ENCODE measurements at places on chromosomes 16 and 17.
A peak's percentile ranks its signal among the peaks of the same experiment; 100 is the strongest.

GRCh38 chr16:21986692-21987246, 14.1 kb downstream of the PDZD9 start:
- no peak for DNase-seq

GRCh38 chr17:8148560-8148959, 3.6 kb downstream of the PER1 start:
- no peak for DNase-seq

DNA sequence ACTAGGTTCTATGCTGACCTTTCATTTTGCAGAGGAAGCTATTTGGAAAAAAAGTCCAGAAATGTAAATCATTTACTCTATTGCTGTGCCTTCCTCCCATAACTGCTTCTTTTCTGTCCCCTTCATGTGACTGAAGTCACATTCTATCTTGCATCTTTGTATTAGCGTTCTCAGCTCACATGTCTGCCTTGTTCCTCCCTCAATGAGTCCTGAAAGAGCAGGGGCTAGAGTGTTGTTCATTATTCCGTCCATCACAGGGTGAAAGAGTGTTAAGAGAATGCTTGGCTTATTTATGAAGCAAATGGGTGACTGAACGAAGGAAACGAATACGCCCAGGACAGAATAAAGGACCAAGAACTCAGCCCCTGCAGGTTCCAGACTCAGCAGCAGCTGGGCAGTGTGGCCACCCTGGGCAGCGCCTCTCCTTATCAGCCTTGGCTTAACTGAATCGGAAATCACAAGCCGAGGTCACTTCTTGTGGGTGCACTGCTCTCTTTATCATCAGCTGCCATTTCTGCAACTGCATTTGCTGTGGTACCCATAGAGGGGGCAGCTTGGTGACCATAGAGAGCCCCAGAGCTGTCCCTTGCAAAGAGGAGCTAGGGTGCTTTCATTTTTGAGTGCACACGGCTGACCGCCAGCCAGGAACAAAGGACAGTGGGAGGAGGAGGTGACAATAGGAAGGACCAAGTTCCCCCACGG, 1.8 kb upstream of the PIK3R6 start:
- peak; percentile 44 for DNase-seq

- no peak for DNase-seq
Observed at GRCh38 chr16:23734176-23734893, 20.5 kb upstream of the CHP2 start.

GRCh38 chr17:37190493-37190892, 185.3 kb upstream of the C17orf78 start:
- DNase-seq = no peak

DNA sequence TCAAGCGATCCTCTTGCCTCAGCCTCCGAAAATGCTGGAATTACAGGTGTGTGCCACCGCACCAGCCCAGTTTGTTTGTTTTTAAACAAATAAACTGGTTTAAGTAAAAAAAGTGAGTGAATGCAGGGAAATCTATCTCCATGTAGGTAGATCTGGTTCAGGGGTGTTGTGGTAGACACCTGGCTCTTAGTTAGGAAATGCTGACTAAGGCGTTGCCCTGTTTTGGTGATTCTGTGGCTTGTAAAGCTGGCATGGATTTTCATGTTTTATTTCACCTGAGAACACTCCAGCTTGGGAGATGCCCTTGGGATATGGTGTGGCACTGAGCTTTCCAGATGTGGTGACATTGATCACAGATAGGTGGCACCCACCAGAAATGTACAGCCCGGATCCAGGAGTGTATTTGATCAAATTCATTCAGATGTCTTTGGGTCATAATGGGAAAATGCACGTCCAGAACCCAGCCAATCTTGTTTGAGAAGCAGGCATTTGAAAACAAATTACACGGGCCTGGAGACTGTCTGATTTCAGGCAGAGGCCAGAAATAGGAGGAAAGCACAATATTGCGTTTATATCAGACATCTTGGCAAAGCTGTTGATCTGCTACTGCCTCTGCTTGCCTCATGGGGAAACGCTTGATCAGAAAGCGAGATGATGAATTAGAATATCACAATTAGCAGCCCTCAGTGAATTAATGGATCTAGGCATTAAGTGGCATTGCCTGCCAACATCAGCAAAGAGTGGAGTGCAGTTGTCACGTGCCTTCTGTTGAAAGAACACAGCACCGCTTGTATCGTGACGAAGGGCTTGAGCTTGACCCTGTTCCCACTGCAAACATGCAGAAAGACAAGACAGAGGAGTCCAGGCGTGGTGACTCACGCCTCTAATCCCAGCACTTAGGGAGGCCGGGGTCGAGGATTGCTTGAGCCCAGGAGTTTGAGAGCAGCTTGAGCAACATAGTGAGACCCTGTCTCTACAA, 7.3 kb upstream of the IL34 start:
- DNase-seq = no peak

DNA sequence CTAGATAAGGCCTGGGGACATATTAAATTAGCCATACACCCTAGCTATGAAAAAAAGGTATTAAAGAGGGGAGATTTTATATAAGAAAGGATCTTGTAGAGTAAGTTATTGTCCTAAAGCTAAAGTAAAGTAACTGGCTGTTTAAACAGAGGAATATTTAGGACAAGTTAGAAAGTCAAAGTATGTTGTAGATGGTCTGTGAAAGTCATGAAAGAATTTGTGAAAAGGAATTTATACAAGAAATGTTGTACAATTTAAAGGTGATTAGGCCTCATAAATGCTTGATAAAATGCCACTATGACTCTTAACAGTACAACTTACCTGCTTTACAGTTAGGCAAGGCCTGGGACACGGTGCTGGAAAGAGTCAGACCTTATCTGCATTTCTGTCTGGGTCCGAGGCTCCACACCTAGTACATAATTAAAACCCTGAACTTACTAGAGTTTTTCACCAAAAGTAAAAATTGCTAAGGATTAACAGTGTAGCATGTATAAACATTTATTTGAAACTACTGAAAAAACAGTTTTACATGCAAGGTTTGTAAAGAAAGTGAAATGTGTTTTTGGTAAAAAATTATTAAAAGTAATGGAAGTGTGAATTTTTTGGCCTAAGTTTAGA, 445.3 kb upstream of the TOM1L1 start:
- no peak for DNase-seq

- DNase-seq = no peak
Observed at GRCh38 chr16:85455534-85455933, 157.6 kb upstream of the GSE1 start.

DNA sequence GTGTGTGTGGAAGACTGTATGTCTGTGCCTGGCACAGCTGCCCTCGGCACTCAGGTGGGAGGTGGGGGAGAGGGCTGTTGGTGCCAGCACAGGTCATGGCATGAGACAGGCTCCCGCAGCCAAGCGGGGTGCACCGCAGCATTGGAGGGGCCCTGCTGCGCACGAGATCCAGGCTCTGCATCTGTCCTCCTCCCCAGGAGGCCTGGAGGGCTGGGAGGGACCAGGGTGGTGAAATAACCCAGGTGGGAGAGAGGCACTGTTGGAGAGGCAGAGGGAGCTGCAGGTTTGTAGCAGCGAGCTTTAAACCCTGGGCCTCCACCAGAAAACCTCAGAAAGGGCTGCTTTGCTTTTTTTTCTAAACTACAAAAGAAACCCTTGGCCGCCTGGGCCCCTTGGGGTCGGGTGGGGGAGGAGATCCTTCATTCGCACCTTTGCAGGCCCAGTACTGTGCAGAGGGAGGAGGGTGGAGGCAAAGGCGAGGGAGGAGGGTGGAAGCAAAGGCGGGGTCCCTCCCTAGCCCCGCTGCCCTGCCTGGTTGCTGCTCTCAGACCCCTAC, 241.7 kb downstream of the SEC14L1 start:
- no peak for DNase-seq

GRCh38 chr16:28524681-28525171, 14.0 kb downstream of the NUPR1 start:
- DNase-seq = peak; percentile 77

DNA sequence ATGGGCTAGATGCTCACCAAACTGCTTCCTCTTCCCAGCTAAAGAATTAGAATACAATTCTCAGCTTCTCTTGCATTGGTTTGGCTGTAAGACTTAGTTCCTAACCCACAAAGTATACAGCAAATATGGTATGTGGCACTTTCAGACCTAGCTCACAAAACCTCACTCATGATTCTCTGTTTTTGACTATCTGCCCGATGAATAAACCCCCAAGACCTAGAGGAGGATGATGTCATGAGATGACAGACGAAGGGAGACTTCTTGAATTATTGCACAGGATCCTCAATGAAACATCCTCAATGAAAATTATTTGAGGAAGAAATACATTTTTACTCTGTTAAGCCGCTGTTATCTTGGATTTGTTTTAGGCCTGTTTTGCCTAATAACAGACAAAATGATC, 14.3 kb downstream of the CNOT1 start:
- no peak for DNase-seq

DNA sequence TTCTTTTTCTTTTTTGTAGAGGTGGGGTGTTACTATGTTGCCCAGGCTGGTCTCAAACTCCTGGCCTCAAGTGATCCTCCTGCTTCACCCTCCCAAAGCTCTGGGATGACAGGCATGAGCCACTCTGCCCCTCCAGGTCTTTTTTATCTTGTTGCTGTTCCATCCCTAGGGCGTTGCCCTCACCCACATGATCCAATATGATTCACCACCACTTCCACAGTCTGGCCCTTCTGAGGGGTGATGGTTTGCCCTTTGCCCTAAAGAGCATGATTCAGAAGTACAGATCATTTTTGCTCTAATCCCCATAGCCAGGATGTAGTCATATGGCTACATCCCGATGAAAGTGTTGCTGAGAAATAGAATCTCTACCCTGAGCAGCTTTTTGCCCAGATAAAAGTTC, 18.8 kb downstream of the STX4 start:
- peak; percentile 93 for DNase-seq

DNA sequence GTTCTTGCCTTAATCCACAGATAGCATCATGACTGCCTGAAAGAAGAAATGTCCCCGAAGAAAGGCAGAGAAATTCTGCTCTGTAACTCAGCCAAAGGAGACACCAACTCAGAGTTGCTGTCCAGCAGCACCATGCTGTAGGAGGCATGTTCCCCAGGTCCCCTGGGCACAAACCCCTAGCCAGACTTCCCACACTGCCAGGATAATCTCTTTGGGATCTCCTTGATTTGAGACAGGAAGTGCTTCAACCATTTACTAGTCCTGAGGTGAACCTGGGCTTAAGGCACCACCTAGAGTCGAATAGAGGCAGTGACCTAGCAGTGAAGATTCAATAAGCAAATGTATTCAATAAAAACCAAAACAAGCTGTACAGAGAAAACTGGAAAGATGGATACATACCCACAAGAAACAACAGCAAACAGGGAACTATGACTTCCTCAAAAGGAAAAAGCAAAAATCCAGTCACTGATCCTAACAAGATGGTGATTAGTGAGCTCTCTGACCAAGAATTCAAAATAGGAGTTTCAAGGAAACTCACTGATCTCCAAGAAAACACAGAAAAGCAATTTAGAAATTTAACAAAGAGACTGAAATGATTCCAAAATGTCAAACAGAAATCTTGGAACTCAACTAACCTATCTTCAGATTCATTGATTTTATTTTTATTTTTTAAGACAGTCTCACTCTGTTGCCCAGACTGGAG, 5.7 kb downstream of the OR4D2 start:
- DNase-seq = peak; percentile 10

- no peak for DNase-seq
Observed at GRCh38 chr17:72362376-72363088, 241.7 kb downstream of the SOX9 start.

DNA sequence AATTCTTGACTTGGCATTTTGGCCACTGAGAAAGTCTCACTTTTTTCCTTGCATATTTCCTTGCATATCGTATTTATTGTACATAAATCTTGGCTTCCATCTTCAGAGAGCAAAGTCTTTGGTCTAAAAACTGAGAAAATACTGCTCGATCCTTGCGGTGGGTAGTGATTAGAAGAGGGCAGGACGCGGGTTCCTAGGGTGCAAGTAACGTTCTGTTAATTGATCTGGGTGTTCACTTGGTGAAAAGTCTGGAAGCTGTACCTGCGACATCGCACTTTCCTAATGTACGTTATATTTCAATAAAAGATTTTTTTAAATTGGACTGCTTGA, 758 bp upstream of the UBALD2 start:
- DNase-seq = no peak

GRCh38 chr17:63399856-63400255, 46.2 kb downstream of the CYB561 start:
- DNase-seq = no peak

- no peak for DNase-seq
Observed at GRCh38 chr17:51846566-51846965, 311.9 kb downstream of the CA10 start.

GRCh38 chr17:44077595-44077909, 7.0 kb downstream of the G6PC3 start:
- DNase-seq = peak; percentile 57

GRCh38 chr16:29927070-29927905, 1.3 kb upstream of the KCTD13 start:
- DNase-seq = no peak

GRCh38 chr16:47715442-47716083, 254.4 kb downstream of the PHKB start:
- no peak for DNase-seq

DNA sequence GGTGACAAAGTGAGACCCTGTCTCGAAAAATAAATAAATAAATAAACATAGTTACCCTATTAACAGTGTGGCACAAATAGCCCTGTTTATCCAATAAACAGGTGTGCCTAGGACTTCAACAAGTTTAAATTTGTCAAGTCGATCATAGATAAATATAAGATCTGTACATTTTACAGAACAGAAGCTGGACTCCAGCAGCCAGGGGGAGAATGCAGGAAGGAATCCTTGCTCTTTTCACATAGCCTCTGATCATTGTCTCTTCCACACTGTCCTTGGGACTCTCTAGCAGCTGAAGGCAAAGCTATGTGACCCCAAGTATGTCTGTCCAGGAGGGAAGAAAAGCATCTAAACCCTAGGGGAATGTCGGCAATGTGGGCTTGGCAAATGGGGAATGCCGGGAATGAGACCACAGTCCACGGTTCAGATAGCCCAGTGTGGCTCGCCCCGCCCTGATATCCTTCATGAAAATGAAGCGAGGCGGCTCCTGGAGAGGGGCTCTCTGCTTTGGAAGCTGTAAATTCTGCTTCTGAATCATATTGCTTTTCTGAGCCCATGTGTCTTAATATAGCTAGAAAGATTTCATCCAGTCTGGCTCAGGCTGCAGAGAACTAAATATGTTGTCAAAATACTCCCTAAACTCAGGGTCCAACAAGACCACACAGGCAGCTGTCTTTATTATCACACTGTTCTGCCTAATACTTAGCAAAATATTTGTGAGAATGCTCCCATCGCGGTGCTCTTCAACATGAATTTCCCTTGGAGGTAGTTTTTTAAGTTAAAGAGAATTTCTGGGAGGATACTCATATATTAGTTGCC, 24.9 kb upstream of the GRB2 start:
- DNase-seq = no peak

DNA sequence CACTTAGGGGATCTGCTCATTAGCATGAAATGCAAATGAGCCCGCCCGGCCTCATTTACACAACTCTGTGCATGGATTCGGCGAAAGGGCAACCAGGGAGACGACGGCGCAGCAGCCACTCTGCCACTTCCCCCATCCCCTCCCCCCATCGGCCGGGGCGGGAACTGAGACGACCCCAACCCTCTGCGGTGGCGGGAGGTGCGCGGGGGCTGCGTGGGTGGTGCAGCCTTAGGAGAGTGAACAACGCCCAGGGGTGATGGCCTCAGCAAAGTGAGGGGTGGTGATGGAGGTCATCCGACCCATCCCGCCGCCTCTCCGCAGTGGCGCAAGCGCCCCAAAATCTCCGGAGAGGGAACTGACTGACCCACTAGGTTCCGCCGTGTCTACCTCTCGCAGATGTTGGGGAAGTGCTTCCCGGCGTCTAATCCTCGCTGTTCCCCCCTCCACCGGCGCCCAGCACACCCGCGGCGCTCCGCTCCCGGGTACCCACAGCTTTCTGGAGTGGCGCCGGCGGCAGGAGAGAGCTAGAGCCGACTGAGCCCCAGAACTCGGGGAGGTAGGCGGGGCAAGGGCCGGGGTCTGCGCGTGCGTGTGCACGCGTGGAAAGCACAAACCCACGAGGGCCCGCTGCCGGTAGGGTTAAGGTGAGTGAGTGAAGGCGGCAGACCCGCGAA, 1.4 kb upstream of the CACNA1G start:
- DNase-seq = peak; percentile 80
